ENCODE measurements at places on chromosomes 6 and 20. TPM values are rescaled to one million over a fixed set of nuclear protein-coding genes. Genes with fewer than 3 reads are reported as not detected.

GRCh38 chr6:150620763-150621162, 21.1 kb downstream of the PLEKHG1 start:
- no peak for DNase-seq

DNA sequence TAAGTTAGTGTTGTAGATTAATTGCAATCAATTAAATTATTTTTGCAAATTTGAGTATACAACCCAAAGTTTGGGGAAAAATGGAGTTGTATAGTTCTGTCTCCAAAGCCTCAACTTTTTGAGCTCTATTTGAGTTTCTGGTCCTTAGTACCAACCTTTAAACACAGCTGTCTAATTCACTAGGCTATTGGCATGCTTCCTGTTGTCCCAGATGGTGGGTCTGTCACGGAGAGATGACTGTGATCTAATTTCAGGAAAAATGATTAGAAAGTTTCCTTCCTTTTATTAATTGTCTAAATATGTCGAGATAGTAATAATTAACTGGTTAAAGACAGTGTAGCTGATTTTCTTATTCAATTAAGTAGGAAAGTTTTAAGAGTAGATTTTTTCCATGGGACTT, 109.6 kb downstream of the SCAF8 start:
- no peak for DNase-seq

GRCh38 chr6:25606151-25606550, 45.9 kb upstream of the SCGN start:
- DNase-seq, result no peak

- no peak for DNase-seq
These were observed 1.9 kb downstream of the FAM135A start for GRCh38 chr6:70415247-70415646.

DNA sequence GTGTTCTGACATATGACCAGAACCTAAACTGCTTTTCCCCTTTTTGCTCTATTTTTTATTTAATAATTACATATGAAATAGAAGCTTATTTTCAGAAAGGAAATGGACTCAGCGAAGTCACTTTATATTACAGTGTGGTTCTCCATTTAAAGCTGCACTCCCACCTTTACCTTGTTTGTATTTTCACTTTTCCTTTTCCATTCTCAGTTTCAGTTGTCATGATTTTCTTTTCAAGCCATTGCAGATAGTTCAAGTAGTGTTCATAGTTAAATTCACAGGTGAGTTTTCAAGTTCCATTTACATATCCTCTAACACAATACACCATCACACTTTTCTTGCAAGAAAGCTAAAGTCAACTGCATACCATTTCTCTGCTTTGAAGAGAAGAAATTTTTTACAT, 400.2 kb downstream of the HACE1 start:
- no peak for DNase-seq

DNA sequence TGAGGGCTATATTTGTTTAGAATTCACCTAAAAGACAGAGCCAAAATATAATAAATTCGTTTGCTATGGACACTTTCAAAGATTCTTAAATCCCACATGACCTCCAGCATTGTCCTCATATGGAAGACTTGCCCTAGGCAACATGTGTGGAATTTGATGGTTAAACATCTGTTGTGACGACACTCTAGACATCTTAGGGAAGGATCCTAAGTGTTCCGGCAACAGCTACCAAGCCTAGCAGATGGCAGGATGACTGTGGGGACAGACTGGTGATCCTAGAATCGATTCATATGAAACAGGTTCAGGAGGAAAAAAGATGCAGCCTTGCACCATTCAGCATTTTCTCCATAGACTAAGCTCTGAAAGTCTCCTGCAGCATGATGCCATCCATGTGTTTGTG, 77.6 kb upstream of the BACH2 start:
- DNase-seq, result no peak

DNA sequence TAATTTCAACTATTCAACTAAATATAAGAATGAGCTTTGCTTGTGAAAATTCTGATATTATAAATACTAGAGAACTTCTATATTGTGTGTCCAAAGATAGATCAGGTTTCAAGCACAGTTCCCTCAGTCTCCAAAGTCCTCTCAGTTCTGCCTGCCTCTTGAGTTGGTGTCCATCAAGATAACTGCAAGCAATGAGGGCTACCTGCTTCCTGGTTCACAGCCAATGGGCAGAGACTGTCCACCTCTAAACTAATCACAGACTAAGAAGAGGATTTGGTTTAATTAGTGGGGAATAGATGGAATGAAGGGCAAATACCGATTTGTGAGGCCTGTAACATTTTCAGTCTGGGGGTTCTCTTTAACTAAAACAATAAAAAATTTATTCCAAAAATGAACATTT, 41.3 kb upstream of the LOC128125822 start:
- DNase-seq, result no peak

DNA sequence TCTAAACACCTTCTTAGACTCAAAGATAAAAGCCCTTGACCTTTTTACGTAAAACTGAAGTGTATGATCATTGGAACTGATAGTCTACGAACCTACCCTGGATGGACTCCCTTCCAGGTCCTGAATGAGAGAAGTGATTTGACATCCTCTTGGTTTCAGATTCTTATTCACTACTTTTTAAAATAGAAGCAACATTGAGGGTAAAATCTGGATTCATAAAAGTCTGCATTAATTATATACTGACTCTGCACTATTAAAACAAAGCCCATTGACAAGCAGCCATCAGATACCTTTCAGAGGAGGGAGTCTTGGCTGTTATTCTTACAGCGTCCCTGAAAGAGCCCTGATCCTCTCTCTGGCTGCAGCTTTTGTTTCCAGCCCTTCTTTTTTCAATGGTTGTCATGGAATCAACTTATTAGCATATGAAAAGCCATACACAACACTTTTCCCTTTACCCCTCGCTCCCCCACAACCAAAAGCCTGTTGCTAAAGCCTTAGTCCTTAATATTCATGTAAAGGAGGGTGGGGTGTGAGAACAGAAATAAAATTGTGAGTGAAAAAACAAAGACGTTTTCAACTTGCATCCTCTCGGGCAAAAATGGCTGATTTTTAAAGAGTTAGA, 270.0 kb upstream of the MARCKS start:
- DNase-seq, result no peak

- no peak for DNase-seq
These were observed 2.3 kb downstream of the MYLK2 start for GRCh38 chr20:31821427-31821826.

DNA sequence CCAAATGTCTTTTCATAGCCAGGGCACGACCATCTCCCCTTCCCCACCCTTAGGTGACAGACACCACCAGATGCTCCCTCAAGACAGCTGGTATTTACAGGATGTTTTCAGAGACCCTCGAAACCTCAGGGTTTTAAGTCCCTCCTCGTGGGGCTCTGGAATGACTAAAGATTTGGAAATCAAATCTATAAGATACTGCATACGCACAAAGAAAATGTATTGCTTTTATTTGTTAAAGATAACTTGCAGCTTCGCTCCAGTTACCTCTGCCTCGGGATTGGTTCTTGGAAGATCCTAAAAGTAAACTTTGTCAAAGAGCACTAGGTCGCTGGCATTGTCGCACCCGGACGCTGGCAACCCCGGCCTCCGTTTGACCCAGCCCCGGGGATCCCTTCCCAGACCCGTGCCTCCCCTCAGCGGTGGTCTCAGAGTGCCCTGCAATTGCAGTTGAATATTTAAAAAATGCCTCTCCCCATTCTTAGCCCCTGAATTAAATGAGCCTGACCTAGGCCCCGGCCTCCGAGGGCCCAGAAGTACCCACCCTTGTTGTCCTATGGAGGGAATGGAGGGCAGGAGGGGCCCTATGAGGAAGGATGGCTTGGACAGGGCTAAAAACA, 7.1 kb downstream of the PAX1 start:
- no peak for DNase-seq

The MTFR2 gene
- total RNA-seq, result 30.0 TPM

- DNase-seq, result peak; percentile 88
These were observed 10.7 kb downstream of the TUBB start for GRCh38 chr6:30730601-30731435.

The ANKRD66 gene
- not detected for total RNA-seq

GRCh38 chr6:116507324-116507723, 4.1 kb upstream of the CALHM5 start:
- DNase-seq, result no peak
